ENCODE measurements at places on chromosomes 2 and 18. TPM values are rescaled to one million over a fixed set of nuclear protein-coding genes. Genes with fewer than 3 reads are reported as not detected.

- no peaks in the 10 kb centered on the region for H3K36me3 ChIP-seq
- H3K27ac ChIP-seq: no peak overlapping the region
- no peak overlapping the region for H3K4me3 ChIP-seq
- no peaks in the 10 kb centered on the region for H3K27me3 ChIP-seq
- DNase-seq: no peak
Measured at GRCh38 chr2:48207201-48207641, 300.9 kb upstream of the FBXO11 start.

DNA sequence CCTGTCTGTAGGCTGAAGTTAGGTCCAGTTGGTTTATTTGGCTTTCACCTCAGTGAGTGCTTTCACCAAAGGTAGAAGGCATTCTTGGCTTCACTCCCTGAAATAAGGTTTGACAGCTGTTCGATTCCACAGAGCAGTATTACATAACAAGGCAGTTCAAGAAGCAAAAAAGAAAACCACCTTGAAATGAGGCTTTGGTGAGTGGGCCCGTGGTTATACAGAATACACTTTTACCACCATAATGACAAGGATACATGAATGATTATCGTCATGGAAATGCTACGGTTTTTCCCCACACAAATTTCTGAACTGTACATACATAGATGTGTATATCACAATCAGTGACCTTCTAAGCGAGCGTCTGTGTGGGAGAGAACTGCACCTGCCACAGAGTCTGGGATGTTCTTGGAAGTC is 80.0 kb upstream of the CHRNA1 start:
- H3K36me3 ChIP-seq: no peaks in the 10 kb centered on the region
- peak; percentile 64 for DNase-seq
- H3K4me3 ChIP-seq: no peak overlapping the region
- H3K4me1 ChIP-seq: peaks cover 44% of the 10 kb centered on the region

GRCh38 chr2:150729495-150729955 is 242.1 kb upstream of the RND3 start:
- no peaks in the 10 kb centered on the region for H3K4me1 ChIP-seq
- H3K4me3 ChIP-seq: no peak overlapping the region
- H3K27me3 ChIP-seq: no peaks in the 10 kb centered on the region
- H3K27ac ChIP-seq: no peak overlapping the region
- H3K36me3 ChIP-seq: no peaks in the 10 kb centered on the region

DNA sequence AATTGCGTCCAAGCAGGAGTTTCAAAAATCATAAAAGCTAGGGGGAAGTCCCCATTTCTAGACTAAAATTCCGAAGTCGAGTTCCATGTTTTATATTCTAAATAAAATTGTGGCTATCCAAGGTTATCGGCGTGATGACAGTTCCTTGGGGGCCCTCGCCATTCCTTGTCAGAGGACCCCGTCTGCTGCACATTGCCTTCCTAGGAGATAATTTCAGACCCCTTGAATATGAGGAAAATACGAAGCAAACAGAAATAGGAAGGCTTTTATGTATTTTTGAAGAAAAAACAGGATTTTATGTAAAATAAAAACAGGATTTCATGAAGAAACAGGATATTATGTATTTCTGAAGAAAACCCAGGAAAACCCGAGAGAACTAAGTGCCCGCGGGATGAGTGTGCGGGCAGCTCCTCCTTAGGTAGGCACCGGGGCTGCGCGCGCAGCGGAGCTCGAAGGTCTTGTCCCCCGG is 465 bp upstream of the PLEKHA3 start:
- H3K27me3 ChIP-seq: no peaks in the 10 kb centered on the region
- no peaks in the 10 kb centered on the region for H3K36me3 ChIP-seq
- H3K4me1 ChIP-seq: no peaks in the 10 kb centered on the region
- H3K4me3 ChIP-seq: peak overlapping the region; percentile 82

The SLC23A3 gene
- 0.13 TPM for total RNA-seq

The IGFBP5 gene
- total RNA-seq: 20.5 TPM

Measured in SJCRH30 (cell line).